Fibroblast of skin of left biceps (primary cell): ENCODE measurements at places on chromosomes 12 and 14.

GRCh38 chr14:72793156-72793939 lies 100.6 kb downstream of the DPF3 start:
- DNase-seq: no peak

DNA sequence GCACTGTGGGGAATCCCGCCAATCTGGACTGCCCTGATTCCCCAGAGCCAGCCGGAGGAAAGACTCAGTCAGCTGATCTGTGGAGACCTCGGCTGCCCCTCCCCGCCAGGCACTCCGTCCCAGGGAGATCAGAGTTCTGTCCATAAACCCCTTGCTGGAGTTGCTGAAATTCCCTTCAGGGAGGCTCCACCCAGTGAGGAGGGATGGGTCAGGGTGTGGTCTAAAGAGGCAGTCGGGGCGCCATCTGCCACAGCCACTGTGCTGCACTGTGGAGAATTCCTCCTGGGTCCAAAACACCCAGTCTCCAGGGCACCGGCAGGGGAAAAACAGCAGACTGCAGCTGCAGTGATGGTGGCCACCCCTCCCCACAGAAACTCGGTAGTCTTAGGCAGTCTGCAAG lies 1922.3 kb upstream of the FLRT2 start:
- no peak for DNase-seq

DNA sequence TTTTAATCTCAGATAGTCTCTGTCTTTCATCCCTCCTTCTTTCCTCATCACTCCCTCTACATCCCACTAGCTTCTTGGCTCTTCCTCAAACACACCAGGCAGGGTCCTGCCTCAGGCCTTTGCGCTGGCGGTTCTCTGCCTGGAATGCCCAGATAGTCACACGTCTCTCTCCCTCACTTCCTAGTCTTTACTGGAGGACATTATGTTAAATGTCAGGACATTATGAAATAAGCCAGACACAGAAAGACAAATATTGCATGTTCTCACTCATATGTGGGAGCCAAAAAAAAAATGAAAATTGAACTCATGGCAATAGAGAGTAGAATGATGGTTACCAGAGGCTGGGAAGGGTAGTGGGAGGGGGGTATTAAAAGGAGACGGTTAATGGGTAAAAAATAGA lies 442.0 kb downstream of the MED13L start:
- DNase-seq: no peak

- no peak for DNase-seq
Observed at GRCh38 chr14:90678420-90678819, 137.8 kb downstream of the TTC7B start.

GRCh38 chr12:32448586-32448985 lies 49.2 kb downstream of the FGD4 start:
- no peak for DNase-seq

GRCh38 chr12:3491938-3492792 lies 1.2 kb downstream of the PRMT8 start:
- DNase-seq: no peak

DNA sequence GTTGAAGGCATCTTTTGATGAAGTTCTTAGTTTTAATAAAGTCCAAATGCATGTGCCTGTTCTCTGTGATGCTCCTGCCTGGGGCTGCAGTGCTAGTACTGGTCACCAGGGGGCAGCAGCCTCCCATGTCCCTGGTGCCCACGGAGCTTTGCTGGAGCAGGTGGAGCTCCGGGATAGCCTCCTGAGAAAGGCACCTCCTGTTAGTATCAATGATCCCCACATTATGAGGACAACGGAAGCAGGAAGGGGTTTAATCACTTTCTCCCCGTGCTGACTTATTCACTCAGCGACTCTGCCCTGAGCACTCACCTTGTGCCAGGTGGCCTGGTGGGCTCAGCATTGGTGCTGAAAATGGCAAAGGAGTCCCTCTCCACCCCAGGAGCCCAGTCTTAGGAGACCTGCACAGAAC lies 123.0 kb upstream of the PZP start:
- DNase-seq: no peak

- no peak for DNase-seq
Observed at GRCh38 chr12:11840366-11840765, 190.9 kb downstream of the ETV6 start.

DNA sequence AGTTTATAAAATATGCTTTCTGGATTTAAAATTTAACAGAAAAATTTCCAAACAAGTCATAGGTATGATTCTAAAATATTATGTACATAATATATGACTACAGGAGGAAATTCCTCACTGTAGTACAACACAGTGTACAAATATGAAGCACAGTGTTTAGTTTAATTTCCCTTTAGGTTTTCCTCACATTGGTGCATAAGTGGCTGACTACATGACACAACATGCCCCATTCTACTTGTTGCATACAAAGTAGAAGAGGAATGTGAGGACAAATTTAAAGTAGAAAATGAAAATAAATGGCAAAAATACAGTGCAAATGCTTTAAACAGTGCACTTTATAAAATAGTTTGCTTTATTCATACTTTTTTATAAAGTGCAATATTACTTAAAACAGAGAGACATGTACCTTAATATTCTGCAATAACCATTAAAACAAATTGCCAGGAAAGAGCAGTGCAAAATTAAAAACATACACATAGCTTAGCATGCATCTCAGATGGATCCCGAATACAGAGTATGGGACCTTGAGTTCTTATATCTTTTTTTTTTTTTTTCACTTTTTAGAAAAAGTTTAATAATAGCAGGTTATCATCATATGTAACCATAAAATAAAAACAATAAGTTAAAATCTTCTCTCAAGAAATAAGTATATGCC lies 54.8 kb upstream of the TTC7B start:
- no peak for DNase-seq

DNA sequence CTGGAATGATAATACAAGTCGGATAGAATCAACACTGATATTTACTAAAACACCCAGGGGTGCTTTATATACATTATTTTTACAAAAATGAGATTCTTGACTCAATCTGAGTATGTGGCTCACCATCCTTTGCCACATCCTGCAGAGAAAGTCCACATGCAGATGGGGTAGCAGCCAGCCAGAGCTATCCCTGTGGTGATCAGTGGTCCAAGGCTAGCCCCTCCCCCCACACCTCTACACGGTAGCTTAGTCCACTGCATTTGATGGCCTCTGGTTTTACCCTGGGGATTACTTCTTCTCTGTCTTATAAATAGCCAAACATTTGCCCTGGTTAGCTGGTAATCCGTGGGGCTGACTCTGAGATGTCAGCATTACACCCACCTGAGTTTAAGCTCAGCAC lies 28.1 kb upstream of the TTC7B start:
- no peak for DNase-seq

DNA sequence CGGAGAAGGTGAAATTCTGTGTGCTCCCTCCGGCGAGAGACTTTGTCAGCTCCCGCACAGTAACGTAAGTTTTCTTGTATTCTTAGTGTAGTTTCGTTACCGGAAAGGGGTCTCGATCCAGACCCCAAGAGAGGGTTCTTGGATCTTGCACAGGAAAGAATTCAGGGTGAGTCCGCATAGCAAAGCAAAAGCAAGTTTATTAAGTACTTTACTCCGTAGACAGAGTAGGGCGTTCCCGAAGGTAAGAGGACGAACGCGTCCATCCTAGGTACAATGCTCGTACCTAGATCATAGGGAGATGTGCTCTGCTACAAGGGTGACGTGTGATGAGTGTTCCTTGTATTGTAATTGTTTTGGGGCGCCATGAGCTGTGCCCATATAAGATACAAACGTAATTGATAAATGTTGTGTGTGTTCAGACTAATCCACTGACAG lies 293 bp downstream of the IFI27L1 start:
- DNase-seq: no peak

GRCh38 chr12:71439613-71440344 lies at the start of gene LGR5:
TSS of gene LGR5 (plus strand) at chr12:71439798. CDS start at chr12:71440081, 283 bp downstream.
- DNase-seq: no peak
